ENCODE measurements at places on chromosomes 13 and 19.

DNA sequence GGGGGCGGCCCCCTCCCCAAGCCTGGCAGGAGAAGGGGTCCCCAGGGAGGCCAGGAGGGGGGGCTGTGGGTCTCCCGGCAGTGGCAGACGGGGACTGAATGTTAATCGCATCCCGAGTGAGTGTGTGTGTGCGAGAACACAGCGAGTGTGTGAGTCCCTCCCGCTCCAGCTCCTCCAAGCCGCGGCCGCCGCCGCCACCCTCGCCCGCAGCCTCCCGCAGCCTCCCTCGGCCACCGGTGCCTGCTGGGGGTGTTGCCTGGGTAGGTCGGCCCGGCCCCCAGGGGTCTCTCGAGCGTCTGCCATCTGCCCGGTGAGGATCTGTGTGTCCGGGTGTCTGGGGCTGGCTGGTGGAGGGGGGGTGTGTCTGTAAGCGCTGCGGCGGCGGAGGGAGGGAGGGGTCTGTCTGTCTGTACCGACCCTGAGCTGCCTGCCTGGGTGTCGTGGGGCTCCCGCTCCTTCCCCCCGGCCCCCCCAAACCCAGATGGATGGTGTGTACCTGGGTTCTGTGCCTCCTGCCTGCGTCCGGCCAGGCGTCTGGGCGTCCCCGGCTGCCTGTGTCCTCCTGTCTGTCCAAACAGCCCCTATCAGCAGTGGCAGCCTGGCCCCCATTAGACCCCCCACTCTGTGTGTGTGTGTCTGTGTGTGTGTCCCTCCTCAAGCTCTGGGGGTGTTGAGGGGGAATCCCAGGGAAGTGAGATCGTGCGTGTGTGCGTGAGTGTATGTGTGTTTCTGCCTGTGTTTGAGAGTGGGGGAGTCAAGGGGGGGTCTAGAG lies at the start of gene GRIN2D:
GRIN2D (plus strand) TSS at position 110 of the 772 bp plus-strand sequence. CDS start 4,725 bp downstream, outside the sequence.
- peak; percentile 17 for DNase-seq

DNA sequence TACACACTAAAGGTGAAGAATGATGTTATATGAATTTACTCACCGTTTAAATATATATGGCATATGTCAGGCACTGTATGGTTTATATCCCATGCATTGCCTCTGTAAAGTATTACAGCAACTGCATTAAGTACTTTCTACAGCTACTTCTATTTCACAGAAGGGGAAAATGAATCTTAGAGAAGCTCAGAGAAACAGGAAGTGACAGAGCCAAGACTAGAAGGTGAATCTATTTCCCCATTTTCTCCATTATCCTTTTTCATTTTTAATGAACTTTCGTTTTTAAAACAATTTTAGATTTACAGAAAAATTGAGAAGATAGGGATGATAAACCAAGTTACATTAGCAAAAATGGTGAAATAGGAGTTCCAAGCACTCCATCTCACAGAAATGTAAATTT lies 863.3 kb downstream of the UQCRFS1 start:
- no peak for DNase-seq

DNA sequence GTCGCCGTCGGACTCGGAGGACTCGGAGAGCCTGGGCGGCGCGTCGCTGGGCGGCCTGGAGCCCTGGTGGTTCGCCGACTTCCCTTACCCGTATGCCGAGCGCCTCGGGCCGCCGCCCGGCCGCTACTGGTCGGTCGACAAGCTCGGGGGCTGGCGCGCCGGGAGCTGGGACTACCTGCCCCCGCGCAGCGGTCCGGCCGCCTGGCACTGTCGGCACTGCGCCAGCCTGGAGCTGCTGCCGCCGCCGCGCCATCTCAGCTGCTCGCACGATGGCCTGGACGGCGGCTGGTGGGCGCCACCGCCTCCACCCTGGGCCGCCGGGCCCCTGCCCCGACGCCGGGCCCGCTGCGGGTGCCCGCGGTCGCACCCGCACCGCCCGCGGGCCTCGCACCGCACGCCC lies 2.5 kb upstream of the GRWD1 start:
- DNase-seq = no peak

- DNase-seq = no peak
Observed at GRCh38 chr19:51121257-51121656, 3.4 kb upstream of the SIGLEC9 start.

GRCh38 chr19:21127898-21128297 lies 13.9 kb upstream of the ZNF431 start:
- no peak for DNase-seq

- no peak for DNase-seq
Observed at GRCh38 chr19:4624733-4625362, 14.5 kb upstream of the TNFAIP8L1 start.
